ENCODE measurements at places on chromosomes 11 and 22. TPM values are rescaled to one million over a fixed set of nuclear protein-coding genes. Genes with fewer than 3 reads are reported as not detected.

GRCh38 chr22:22928666-22929380, 41.2 kb downstream of the IGLL5 start:
- peaks cover 5% of the 10 kb centered on the region for H3K4me1 ChIP-seq
- H3K27me3 ChIP-seq = no peaks in the 10 kb centered on the region
- H3K36me3 ChIP-seq = no peaks in the 10 kb centered on the region
- DNase-seq = no peak

- H3K4me1 ChIP-seq = no peaks in the 10 kb centered on the region
- no peak overlapping the region for H3K4me3 ChIP-seq
- H3K27me3 ChIP-seq = no peaks in the 10 kb centered on the region
- DNase-seq = no peak
Measured at GRCh38 chr11:60625262-60625661, 74.2 kb upstream of the MS4A8 start.

GRCh38 chr11:108568195-108568858, 25.2 kb downstream of the EXPH5 start:
- no peak overlapping the region for H3K27ac ChIP-seq
- H3K4me1 ChIP-seq = no peaks in the 10 kb centered on the region
- DNase-seq = no peak
- H3K36me3 ChIP-seq = no peaks in the 10 kb centered on the region
- H3K27me3 ChIP-seq = no peaks in the 10 kb centered on the region

- H3K27ac ChIP-seq = no peak overlapping the region
- no peaks in the 10 kb centered on the region for H3K27me3 ChIP-seq
- H3K4me3 ChIP-seq = no peak overlapping the region
Measured at GRCh38 chr22:25898707-25899365, 156.8 kb downstream of the MYO18B start.

DNA sequence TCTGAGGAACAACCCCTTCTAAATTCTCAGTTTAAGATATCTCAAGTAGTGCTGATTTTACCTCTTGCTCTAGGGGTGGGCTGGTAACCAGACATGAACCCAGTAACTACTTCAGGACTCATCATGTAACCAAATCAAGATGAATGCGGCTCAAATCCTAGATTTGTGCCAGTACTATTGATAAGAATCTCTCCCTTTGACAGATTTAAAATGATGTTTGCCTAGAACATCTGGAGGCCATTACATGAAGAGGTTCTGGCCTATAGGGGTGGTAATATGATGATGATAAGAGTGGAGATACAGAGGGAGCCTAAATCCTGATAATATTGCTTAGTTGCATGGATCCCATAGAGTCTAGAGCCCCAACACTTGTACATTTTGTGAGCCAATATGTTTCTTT, 672.6 kb upstream of the ANO5 start:
- H3K27ac ChIP-seq = no peak overlapping the region
- peaks cover 7% of the 10 kb centered on the region for H3K4me1 ChIP-seq
- no peak for DNase-seq
- H3K4me3 ChIP-seq = no peak overlapping the region
- no peaks in the 10 kb centered on the region for H3K27me3 ChIP-seq
- no peaks in the 10 kb centered on the region for H3K36me3 ChIP-seq

DNA sequence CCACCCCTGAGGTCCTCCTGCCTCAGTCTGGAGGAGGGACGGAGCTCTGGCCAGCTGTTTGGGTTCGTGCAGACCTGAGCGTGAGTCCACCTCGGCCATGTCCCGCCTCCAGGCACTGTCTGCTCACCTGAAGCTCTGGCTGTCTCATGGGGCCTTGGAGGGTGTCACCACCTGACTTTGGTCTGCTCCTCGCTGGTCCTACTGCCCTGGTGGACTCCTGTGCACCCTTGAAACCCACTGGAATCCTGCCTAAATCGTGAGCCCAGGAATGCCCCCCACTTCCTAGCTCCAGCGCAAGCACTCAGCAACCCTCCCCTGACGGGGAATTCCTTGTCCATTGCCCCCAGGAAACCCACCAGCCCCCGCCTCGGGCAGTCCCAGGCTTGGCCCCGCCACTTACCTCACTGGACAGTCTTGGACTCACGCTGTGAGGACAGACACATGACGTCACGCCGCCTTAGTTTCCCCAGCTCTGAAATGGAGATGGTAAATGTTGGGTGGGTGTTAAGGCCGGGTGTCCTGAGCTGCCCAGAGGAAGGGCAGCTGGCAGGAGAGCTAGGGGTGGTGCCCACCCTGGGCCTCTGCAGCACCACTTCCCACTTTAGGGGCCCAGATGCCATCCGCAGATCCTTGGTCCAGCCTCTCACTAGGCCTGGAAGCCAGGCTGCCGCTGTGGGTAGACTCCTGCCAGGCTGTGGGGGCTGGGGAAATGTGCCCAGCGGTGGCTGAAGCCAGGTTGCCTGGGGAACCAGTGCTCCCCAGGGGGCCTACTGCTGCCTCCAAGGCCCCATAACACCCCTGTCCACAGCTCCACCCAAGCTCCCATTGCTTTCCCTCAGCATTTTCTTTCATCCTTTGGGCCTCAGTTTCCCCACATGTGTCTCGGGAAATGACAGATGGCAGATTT, 18.2 kb upstream of the TBX1 start:
- H3K4me1 ChIP-seq = no peaks in the 10 kb centered on the region
- H3K27me3 ChIP-seq = peaks cover 4% of the 10 kb centered on the region

- H3K4me1 ChIP-seq = no peaks in the 10 kb centered on the region
- DNase-seq = no peak
- no peak overlapping the region for H3K27ac ChIP-seq
- peaks cover 4% of the 10 kb centered on the region for H3K36me3 ChIP-seq
Measured at GRCh38 chr11:9971894-9972293, 308.0 kb downstream of the SWAP70 start.

GRCh38 chr22:36182857-36183256, 18.8 kb downstream of the APOL4 start:
- no peak overlapping the region for H3K4me3 ChIP-seq
- H3K4me1 ChIP-seq = no peaks in the 10 kb centered on the region
- H3K27ac ChIP-seq = no peak overlapping the region
- H3K36me3 ChIP-seq = no peaks in the 10 kb centered on the region
- H3K27me3 ChIP-seq = no peaks in the 10 kb centered on the region

DNA sequence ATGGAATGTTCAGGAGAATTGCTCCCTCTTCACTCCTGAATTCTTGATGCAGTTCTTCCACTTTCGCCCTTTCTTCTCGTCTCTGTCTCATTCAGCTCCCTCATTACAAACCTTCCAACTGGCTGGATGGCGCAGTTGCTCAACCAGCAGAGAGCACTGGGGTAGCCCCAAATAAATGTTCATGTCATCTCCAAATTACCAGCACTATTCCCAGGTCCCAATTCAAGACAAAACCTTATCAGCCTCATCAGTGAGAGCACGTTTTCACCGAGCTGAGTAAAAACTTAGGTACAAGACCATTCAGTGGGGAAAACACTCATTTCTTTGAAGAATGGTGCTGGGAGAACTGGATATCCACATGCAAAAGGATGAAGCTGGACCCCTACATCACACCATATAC, 120.0 kb downstream of the MED15 start:
- H3K4me1 ChIP-seq = no peaks in the 10 kb centered on the region
- H3K27ac ChIP-seq = no peak overlapping the region
- no peaks in the 10 kb centered on the region for H3K36me3 ChIP-seq
- no peak overlapping the region for H3K4me3 ChIP-seq

OR8H2 gene
- not detected for polyA plus RNA-seq

UPK3A gene
- 113 TPM for polyA plus RNA-seq

SLC22A24 gene
- polyA plus RNA-seq = not detected

ANO9 gene
- polyA plus RNA-seq = 169 TPM

FGF4 gene
- 0.03 TPM for polyA plus RNA-seq

ILK gene
- 133 TPM for polyA plus RNA-seq

TRIM51 gene
- polyA plus RNA-seq = not detected

All from large intestine (tissue), 12 donors.